ENCODE measurements at places on chromosomes 11 and 22. TPM values are rescaled to one million over a fixed set of nuclear protein-coding genes. Genes with fewer than 3 reads are reported as not detected.

DNA sequence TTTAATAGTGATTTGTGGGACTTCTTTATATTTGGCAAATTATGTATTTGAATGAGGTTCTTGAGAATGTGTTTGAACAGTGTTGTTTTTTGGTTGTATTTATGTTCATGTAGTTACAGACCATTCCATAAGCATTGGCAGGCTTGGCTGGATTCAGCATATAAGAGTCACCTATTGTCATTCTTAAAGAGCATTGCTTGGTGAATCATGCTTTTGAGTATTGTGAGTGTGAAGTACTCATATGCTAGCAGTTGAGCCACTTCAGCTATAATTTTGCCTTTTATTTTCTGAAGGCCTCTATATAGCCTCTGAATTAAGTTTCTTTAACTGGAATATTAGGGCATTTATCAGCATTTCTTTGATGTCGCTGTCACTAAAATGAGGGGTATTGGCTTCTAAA is 110.0 kb upstream of the GAL start:
- no peak for DNase-seq
- H3K4me3 ChIP-seq, result no peak overlapping the region
- H3K36me3 ChIP-seq, result peaks cover 50% of the 10 kb centered on the region
- peaks cover 5% of the 10 kb centered on the region for H3K4me1 ChIP-seq

DNA sequence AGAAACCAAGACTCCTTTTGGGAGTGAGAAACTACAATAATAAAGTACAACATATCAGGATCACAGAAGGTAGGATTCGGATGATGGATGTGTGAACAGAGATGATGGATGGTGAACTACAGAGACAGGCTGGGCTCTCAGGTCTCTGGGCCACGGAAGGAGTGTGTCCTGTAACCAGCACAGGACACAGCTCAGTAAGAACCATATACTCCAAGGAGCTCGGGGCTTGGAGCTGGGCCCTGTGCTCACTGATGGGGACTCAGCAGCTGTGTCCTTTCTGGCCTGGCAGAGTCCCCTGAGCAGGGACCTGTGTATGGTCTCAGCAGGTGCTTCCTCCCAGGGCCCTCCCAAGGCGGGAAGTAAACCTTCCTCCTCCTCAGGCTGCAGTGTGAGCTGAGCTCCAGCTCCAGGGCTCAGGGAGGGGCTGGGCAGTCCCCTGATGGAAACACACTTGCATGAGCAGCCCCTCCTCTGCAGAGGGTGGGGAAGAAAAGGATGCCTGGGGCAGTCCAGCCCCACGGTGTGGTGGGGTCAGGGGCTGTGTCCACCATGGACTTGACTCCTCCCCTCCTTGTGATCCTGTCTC is 39.8 kb upstream of the TOP3B start:
- H3K36me3 ChIP-seq, result no peaks in the 10 kb centered on the region
- H3K4me3 ChIP-seq, result no peak overlapping the region
- no peak for DNase-seq

- no peaks in the 10 kb centered on the region for H3K27me3 ChIP-seq
- H3K4me3 ChIP-seq, result no peak overlapping the region
- no peak overlapping the region for H3K27ac ChIP-seq
- no peaks in the 10 kb centered on the region for H3K36me3 ChIP-seq
Measured at GRCh38 chr11:115450519-115450918, 53.7 kb downstream of the CADM1 start.

DNA sequence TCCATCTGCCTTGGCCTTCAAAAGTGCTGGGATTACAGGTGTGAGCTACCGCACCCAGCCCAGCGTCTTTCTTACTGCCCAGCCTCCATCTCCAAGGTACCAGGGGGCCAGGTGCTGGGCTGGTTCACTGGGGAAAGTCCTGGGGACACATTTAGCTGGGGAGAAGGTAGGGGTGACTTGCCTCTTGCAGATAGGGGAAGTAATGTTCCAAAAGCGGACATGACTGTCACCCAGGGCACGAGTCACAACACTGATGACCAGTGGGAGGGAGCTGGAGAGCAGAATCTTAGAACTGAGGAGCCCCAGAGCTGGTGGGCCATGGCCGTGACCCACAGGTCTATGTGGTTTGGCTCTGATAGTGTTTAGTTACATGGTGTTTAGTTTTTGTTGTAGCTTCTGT is 2.4 kb upstream of the SLC15A3 start:
- H3K27ac ChIP-seq, result no peak overlapping the region
- peaks cover 25% of the 10 kb centered on the region for H3K4me1 ChIP-seq
- no peaks in the 10 kb centered on the region for H3K36me3 ChIP-seq

GRCh38 chr11:47186700-47187695 is 764 bp upstream of the PACSIN3 start:
- H3K27ac ChIP-seq, result no peak overlapping the region
- peaks cover 10% of the 10 kb centered on the region for H3K4me1 ChIP-seq
- H3K4me3 ChIP-seq, result peak overlapping the region; percentile 77

DNA sequence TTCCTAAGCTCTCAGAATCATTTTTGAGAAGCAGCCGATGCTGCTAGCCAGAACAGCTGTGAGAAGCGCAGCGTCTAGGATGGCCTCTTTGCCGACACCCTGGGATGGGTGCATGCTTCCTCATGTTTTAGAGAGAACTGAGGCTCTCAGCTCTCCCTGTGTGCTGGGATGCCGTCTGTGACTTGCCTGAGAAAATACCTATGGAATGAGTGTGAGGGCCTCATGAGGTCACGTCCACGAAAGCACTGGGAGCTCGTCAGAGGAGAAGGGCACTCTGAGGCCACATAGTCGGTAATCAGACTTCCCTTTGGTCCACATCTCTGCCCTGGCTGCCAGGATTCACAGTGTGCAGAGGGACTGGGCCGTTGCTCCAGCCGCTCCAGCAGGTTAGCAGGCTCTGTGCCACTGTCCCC is 54.7 kb downstream of the MICAL3 start:
- DNase-seq, result no peak
- no peak overlapping the region for H3K4me3 ChIP-seq
- peaks cover 7% of the 10 kb centered on the region for H3K4me1 ChIP-seq
- no peaks in the 10 kb centered on the region for H3K27me3 ChIP-seq
- H3K36me3 ChIP-seq, result peaks cover 4% of the 10 kb centered on the region

DNA sequence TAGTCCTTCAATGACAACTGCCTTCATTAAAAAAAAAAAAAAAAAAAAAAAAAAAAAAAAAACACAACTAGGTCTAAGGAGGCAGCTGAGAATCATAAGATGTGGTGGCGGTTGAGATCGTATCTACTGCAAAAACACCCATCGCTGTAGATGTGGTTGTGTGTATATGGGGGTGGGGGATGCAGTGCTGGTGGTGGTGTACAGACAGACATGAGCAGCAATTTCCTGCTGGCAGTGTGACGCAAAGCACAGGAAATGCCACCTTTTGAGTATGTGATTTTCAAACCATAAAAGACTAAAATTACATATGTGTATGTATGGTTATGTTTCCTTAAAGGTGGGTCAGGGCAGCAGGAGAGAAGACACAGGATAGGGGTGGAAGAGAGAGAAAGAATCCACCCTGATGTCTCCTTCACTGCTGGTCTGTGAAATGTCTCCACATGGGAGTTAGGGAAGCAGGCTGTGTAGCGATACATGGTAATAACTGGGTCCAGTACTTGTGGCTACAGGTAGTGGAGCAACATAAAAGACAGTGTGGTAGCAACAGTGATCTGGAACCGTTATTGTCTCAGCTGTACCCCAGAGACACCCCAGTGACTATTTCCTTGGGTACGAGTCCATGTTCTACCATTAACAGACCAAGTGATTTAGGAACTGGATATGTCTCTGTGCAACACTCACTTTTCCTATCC is 57.9 kb downstream of the SYTL2 start:
- H3K27ac ChIP-seq, result peak overlapping the region; percentile 92
- peak overlapping the region; percentile 65 for H3K4me3 ChIP-seq
- peaks cover 19% of the 10 kb centered on the region for H3K36me3 ChIP-seq
- H3K4me1 ChIP-seq, result peaks cover 72% of the 10 kb centered on the region
- no peaks in the 10 kb centered on the region for H3K27me3 ChIP-seq
- DNase-seq, result peak; percentile 73

DNA sequence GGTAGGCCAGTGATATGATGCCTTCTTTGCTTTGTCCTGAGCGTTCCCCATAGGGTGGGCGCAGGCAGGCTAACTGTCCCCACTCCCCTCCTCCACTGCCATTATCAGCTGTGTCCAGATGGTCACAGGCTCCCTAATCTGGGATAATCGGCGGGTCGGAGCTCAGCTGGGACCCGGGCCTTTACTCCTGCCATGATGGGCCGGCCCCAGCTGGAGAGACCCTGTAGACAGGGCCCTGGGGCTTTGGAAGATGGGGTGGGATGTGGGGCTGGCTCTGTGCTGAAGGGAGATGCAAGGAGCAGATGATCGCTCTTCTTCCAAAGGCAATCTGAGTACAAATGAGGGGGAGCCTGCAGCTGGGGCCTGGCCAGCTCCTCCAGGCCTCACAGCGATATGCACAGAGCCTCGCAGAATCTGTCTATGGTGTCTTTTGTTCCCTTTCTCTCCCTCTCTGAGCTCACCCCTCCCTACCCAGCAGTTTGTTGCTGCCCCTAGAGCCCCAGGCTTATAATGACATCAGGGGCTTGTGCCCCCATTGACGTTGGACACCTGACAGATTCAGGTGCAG is 11.9 kb downstream of the KLHL35 start:
- no peaks in the 10 kb centered on the region for H3K27me3 ChIP-seq
- no peak overlapping the region for H3K4me3 ChIP-seq
- no peak for DNase-seq

The ADAMTS8 gene
- not detected for total RNA-seq

The OR5D18 gene
- not detected for total RNA-seq

The MCM5 gene
- 194 TPM for total RNA-seq

The CNGA4 gene
- 0.20 TPM for total RNA-seq

The OR51L1 gene
- total RNA-seq, result not detected

The CLDN5 gene
- total RNA-seq, result not detected
